Keratinocyte (primary cell): ENCODE measurements at places on chromosomes 12 and 14.

DNA sequence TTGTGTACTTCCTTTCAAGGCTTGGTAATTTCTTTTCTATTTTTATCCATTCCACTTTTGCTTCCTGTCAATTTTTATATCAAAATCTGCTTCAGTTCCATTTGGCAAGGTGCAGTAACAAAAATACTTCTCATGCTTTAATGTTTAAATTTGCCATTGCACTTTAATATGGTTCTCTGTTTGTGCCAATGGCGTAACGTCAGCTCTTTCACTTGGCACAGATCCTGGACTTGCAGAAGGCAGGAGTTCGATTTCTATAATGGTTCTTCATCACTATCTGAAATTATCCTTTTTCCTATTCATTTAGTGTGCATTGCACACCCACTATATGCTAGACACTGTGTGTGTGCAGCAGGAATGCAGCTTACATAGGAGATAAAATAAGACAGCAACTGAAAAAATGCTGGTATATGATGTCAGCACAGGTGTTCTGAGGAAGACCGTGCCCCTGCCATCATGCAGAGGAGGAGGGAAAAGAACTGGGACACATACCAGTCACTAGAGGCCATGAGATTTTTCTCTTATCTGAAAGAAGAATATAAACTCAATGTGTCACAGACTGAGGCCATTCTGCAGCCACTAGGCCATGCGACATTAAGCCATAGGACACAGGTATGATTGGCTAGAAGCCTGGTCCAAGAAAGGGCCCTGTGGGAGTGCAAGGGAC is 298.2 kb downstream of the RPAP3 start:
- no peak for DNase-seq

GRCh38 chr14:99517643-99518381 is 36.6 kb downstream of the CCNK start:
- no peak for DNase-seq

DNA sequence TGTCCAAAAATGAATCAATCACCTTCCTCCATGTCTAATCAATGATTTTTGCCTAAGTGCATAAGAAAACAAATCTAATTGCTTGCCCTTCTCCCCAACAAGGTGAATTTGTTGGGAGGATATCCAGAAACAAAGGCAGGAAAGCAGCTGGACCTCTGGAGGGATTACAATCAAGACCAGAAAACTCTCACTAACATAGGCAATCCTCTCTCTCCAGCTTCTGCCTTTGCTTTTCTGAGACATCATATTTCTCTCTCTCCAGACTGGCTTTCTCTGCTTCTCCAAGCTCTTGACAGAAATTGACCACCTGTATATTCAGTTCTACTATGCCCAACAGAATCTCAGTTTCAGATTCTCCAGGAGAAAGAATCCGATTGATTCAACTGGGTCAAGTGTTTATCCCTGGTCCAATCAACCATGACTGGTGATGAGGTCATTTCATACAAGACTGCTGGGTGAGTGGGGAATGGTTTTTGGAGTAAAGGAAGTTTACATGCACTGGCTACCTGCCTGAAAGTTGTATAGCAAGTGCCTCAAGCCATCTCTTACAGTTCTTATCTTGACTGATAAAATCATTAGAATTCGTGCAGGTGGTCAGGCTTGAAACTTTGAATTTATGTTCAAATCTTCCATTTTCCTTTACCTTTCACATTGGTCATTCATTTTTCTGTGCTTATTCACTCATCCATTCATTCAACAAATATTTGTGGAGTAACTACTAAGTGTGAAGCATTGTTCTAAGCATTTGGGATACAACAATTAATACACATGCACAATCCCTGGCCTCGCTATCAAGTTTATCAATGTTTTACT is 22.2 kb upstream of the CFAP54 start:
- no peak for DNase-seq

DNA sequence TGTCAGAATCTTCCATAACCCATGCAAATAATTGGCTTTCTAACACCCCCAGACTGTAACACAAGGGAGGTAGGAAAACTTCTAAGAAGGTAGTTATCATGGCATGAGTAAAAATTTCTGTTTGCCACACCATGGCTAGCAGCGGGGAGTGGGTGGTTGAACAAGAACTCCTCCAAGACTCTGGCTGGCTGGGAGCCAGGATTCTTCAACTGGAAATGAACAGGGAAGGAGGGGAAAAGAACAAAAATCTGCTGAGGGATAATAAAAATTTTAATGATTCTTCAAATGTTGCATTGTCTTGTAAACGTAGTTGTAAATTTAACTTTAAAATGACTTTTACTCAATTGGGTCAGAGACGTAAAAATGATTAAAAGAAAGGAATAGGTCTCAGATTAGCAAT is 78.9 kb downstream of the AKAP6 start:
- no peak for DNase-seq

- peak; percentile 9 for DNase-seq
Observed at GRCh38 chr14:56491299-56492285, 88.0 kb upstream of the TMEM260 start.

DNA sequence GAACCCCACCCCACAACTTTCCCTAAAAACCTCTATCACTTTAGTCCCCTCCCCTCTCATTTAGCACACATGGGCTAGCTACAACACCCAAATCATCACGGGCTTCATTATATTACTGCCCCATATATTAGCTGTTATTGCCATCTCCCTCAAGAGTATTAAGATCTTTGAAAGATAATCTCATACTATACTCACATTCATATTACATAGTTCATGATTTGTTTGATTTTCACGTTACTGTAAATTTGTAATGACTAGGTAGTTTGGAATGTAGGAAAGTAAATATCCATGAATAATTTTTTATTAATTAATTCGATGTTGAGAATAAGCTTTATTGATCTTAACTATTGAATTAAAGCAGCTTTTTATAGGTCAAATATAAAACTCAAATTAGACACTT is 7.9 kb downstream of the DICER1 start:
- no peak for DNase-seq

GRCh38 chr12:89873745-89874144 is 165.1 kb upstream of the ATP2B1 start:
- DNase-seq = no peak

DNA sequence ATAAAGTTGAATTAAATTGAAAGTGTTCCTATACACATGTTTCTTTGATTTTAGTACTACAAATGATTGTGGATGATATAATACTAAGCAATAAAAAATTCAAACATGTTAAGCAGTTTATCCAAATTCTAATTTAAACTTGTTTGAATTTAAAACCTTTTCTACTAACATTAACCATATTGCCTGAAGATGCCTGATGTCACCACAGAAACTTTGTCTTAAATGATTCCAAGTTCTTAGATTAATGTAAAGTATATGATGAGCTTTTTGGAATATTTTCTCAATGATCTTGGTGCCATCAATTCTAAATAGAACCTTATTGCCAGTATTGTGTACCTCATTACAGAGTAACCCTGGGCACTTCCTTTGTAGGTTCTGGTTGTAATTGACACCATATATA is 259.6 kb downstream of the NAV3 start:
- no peak for DNase-seq

DNA sequence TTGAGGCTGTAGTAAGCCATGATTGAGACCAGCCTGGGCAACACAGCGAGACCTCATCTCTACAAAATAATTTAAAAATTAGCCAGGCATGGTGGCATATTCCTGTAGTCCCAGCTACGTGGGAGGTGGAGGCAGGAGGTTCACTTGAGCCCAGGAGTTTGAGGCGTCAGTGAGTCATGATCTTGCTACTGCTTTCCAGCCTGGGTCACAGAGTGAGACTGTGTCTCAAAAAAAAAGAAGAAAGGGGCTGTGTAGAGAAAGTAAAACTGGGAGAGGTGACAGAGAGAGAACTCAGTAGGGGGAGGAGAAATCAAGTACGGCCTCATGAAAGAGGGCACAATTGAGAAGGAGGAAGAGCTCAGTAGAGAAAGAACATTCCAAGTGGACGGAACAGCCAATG is 12.4 kb downstream of the TECPR2 start:
- DNase-seq = no peak

- no peak for DNase-seq
Observed at GRCh38 chr14:36633580-36633979, 28.1 kb upstream of the PAX9 start.

GRCh38 chr12:14239935-14240872 is 125.3 kb upstream of the ATF7IP start:
- DNase-seq = no peak

DNA sequence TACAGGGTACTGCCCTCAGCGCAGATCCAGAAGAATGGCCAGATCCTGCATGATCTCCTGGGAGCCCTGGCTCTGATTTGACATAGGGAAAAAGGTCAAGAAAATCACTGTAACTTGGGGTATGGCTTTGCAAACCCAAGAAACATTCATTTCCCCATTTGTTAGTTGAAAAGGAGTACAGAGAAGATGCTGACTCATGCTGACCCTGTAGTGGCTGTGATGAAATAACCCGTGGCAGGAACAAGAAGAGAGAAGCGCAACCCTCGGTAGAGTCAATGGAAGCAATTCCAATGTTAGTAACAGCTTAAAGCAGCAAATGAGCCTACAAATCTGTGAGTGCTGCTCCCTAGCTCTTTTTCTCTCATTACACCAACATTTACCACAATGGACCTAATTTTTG is 281.6 kb upstream of the NPAS3 start:
- no peak for DNase-seq

- no peak for DNase-seq
Observed at GRCh38 chr12:116878567-116879508, 2.4 kb downstream of the HRK start.

DNA sequence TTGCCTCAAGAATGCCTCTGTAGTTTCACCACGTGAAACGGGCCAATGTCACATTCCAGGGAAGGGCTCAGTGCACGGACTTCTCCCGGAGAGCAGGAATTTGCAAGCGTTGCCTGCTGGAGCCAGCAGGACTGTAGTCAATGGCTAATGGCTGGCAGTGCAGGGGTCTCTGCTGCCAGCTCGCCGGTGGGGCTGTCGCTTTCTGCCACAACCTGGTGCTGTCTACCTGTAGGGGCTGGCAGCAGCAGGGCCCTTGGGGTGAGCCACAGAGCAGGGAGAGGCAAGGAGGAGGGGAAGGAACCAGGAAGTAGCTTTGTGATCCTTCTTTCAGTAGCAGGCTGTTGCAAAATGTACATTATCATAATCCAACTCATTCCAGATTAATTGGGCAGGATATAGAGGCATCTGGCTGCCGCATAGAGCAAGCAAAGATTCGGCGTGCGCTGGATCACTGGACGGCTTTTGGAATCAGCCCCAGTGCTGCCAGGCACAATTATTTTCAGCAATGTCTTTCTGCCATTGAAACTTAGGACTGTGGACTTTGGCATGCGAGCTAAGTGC is 114.1 kb downstream of the PAPOLA start:
- DNase-seq = no peak

- no peak for DNase-seq
Observed at GRCh38 chr14:96056509-96057422, 17.6 kb downstream of the C14orf132 start.

GRCh38 chr12:132446633-132447326 is 43.2 kb upstream of the FBRSL1 start:
- no peak for DNase-seq

GRCh38 chr12:118398940-118399339 is 22.6 kb downstream of the SUDS3 start:
- no peak for DNase-seq

DNA sequence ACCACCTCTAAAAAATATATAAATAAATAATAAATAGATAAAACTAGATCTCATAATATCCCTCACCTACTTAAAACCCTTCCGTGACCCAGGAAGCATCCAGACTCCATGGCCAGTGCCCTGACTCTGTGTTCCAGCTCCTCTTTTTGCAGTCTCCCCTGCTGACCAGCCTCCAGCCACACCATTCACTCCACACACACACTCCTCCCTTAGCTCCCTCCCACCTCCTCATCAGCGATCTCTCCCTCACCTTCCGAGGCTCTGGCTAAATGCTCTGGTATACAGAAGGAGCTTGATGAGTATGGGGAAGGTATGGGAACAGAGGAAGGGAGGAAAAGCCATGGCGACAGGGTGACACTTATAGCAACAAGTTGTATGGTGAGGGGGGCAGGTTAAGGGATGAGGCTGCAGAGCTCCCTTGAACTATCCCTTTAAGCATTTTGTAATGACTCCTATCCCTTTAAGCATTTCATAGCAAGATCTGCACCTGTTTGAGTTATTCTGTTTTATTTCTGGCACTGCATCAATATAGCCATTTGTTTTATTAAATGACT is 26.1 kb upstream of the EIF4B start:
- no peak for DNase-seq

DNA sequence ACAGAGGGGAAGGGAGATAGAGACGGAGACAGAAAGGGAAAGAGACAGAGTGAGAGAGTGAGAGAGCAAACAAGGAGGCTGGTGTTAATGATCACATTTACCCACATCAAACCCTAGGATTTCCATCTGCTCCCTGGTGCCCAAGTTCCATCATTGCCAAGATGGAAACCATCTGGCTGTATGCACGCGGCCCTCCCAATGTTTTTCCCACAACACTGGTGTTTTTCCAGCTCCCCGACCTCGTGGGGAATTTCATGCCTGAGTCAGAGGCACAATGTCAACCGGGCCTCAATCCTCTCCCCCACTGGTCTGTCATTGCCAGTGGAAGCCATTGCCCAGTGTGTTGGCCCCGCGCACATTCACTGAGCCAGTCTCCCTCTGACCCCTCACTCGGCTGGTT is 19.9 kb upstream of the BDKRB2 start:
- DNase-seq = no peak

GRCh38 chr12:57886542-57886941 is 40.0 kb upstream of the CTDSP2 start:
- no peak for DNase-seq

- no peak for DNase-seq
Observed at GRCh38 chr14:79328863-79329262, 882.4 kb downstream of the DIO2 start.

DNA sequence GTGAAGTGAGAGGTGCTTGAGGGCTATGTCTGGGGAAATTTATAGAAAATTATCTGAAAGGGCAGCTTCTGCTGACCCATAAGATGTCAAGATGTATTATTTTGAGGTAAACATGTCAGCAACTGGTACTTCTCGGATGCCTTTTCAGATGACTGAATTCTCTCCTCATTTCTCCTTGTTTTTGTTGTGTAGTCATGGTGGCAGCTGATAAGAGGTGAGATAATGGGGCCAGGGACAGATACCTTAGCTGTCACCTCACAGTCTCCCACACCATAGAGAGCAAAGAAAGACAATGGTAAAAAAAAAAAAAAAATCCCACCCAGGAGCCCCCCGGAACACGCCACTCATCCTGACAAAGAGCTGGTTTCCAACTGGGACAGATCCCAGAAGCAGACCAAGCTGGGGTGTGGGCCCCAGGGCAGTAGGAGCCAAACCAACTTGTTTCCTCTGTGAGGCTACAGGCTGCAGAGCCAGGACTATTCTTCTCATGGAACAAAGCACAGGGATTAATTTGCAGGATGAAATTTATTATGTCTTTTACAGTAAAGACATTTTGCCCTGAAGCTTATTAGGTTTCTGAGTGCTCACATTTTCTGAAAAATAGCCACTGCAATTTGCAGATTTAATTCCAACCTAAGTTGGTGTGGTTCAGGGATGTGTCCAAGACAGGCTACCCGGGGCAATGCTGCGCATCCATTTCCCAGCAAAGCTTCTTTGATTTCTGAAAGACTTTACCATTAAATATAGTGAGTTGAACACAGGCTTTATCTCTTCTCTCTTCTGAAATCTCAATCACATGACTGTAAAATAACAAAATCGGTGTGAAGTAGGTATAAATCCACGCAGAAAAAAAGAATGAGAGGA is 52.2 kb downstream of the NDUFA12 start:
- DNase-seq = no peak
